ENCODE measurements at places on chromosomes 4 and X.

DNA sequence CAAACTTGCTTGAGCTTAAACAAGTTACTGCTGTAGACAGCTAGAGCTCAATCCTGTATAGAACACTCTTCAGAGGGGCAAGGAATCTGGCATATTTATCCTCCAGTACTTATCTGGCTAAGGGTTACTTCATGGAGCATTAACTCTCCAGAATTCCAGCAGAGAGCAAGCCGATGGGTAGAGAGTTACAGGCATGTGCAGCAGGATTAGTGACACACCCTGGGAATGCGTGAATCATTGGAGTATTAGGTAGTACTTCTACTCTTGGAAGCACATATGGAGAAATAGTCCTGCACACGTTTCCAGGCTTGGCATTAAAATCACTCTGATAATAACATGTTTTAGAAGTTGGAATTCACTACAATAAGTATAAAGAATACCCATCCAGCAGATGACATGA lies 35.4 kb downstream of the GRXCR1 start:
- no peak for DNase-seq

GRCh38 chr4:38290366-38290765 lies 330.2 kb downstream of the PTTG2 start:
- DNase-seq: no peak

DNA sequence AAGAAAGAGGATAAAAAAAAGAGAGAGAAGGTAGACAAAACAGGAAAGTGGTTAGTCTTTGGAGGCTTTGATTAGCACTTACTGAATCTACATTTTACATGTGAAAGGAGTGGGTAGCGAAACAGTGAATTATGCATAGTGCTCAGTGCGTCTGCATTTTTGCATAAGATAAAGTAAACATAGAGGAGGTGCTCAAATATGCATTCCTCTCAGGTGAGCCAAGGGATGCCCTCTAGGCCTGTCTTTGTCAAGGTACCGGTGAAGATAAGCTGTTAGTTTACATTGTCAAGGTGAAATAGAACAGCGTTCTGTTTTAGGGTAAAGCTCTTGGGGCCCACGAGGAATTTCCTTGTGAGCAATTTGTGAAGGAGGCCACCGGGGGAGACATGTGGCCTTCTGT lies 260.6 kb downstream of the TRIML1 start:
- no peak for DNase-seq

DNA sequence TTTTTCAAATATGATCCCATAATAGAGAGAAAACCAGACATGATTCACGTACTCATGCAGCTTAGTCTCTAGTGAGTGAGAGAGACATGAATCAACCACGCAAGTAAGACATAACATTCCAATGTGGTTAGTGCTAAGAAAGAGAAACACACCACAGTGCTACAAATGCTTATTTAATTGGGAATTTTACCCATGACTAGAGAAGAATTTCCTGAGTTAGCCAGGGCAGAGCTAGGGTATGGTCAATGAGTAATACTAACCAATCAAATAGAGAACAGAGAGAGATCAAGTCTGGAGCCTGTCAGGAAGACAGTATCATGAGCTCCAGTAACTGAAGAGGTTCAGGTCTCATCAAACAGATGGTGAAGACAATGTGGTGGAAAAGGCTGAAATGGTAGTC lies 495.2 kb downstream of the PDGFC start:
- DNase-seq: no peak

GRCh38 chr4:164701665-164702064 lies 52.3 kb upstream of the SMIM31 start:
- no peak for DNase-seq

DNA sequence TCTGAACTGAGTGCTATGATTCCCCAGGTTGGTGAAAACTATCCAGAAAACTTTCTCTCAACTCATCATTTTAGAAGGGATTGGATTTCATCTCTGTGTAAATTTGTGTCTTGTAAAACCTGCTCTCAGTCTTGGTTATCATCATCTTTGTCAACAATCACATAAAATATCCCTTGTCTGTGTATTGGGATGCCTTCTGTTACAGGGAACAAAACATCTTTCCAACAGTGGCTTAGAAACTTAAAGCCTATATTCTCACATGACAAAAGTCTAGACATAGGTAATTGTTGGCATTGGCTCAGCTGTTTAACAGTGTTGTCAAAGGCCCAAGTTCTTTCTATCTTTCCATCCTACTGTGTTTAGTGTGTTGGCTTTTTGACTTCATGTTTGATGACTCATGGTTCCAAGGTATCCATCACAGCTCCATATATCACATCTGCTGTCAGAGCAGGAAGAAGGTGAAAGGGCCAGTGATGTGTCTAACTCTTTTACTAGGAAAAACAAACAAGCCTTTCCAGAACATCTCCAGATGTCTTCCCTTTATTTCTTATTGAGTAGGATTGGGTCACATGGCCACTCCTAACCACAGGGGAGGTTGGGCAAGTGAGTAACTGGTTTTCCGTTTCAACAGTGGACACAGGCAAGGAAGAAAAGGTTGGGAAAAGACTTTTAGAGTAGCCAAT lies 65.0 kb downstream of the PHEX start:
- no peak for DNase-seq

- no peak for DNase-seq
These were observed 4.5 kb upstream of the TNIP3 start for GRCh38 chr4:121168446-121169281.

GRCh38 chr4:54061067-54061466 lies 3.3 kb downstream of the CHIC2 start:
- DNase-seq: no peak

DNA sequence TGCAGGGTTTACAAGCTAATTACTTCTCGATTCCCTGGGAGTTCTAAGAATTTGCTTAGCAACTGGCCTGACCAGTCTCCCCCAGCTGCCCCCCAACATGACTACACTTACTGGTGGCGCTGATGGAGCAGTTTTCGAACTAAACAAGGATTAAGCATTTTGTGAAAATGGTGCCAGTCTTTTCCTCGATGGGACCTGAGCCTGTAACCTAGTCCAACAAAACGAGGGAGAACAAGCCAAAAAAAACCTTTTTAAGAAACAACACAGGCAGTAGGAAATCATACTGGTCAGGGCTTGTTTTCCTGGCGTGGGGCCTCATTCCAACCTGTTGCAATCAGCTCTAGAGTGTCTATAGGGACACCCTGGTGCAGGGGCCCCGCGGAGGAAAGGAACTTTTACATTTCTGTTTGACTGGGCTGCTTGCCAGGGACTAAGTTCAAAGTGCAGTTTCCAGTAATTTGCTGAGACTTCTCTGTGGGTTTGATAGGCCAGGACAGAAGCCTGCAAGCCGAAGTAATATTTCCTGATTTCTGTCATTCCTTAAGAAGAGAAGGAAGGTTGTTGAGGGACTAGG lies 158.7 kb downstream of the SPRY1 start:
- DNase-seq: no peak

DNA sequence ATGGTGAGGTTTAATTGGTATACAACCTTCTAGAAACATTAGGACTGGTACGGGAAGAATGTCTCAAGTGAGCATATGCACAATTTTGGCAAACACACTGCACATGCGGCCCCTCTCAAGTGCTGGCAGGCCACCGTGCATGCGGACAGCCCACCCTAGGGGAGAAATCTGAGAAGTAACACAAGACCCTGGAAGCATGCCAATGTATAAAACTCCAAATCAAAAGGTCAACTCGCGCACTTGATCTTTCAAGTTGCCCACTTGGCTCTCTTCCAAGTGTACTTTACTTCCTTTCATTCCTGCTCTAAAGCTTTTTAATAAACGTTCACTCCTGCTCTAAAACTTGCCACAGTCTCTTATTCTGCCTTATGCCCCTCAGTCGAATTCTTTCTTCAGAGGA lies 488.3 kb downstream of the CFAP47 start:
- DNase-seq: no peak

- no peak for DNase-seq
These were observed 2480.2 kb downstream of the PCDH7 start for GRCh38 chr4:33200377-33200776.

DNA sequence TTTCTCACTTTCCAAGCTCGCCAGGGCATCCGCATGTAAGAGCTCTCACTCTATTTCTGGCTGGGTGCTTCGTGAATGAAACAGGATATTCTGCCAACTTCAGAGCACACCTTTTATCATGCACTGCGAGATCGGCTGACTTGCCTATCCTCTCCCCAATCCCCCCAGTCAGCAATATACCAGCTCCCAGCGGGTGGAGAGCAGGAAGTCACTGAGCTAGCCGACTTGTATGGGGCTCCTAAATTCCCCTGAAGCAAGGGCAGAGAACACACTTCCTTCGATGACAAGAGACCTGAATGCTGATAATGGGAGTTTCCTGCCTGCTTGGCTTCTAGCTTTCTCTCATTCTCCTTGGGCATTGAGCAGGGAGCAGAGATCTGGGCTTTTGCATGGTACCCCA lies 33.8 kb upstream of the MAMLD1 start:
- no peak for DNase-seq

- DNase-seq: peak; percentile 47
These were observed 32.8 kb downstream of the CLCN4 start for GRCh38 chrX:10189317-10190268.

DNA sequence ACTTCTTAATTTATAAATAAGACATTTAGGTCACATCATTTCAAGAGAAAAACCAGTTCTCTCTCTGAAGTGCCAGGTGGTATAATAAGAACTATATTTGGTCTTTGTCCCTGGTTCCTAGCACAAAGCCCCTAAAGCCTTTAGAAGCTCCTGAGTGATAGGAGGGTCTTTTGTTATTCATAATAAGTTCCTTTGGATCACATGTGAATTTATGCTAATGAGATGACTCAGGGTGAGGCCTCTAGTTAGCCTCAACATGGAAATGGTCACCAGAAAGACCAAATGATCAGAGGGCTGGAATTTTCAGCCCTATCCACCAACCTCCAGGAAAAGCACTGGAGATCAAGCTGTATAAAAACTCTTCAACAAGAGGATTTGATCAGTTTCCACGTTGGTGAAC lies 68.1 kb upstream of the BLTP1 start:
- no peak for DNase-seq

GRCh38 chrX:138890491-138890890 lies 179.0 kb upstream of the FGF13 start:
- DNase-seq: no peak

GRCh38 chr4:95910749-95911148 lies 70.9 kb downstream of the PDHA2 start:
- DNase-seq: no peak

GRCh38 chrX:39477762-39478120 lies 620.0 kb downstream of the BCOR start:
- DNase-seq: peak; percentile 8

DNA sequence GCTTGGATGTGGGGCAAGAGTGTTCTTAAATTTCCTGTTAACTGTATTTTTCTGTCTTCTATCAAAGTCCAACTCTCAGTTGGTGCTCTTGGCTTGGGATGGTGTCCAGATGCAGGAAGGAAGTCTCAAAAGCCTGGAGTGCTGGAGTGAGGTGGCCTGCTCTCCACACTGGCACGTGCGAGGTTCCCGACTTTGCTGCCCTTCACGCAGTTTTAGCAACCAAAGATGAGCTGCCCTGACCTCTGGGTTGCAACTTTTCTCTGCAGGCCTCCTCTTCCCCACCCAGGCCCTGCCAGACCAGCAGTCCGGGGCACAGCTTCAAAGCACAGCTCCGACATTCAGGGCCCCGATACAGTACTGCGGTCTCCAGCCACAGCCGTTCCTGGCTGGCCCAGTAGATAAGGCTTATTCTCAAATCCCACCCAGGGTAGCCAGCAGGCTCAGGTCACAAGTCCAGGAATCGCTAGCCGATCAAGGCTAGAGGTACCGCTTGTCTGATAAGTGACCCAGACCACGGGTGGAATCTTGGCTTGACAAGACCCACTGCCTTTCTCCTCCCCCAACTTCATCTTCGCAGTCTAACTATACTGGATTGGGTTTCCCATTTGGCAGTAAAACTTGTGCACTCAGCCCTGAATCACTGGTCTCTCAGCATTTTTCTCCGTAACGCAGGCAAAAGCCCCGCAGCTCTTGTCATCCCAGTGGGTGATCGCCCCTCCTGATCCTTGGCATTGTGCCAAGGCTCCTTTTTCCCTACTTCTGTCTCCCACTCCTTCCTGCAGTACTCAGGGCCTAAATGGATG lies 21.8 kb upstream of the JADE1 start:
- no peak for DNase-seq

Measured in activated CD4-positive, alpha-beta T cell treated with anti-CD3 and anti-CD28 coated beads for 1 hour (primary cell).